Activated CD4-positive, alpha-beta T cell treated with anti-CD3 and anti-CD28 coated beads, Interleukin-2, amount 10 ng/mL, durations not matched to agents 7 days and 5 days (primary cell): ENCODE measurements at places on chromosomes 4 and X. TPM values are rescaled to one million over a fixed set of nuclear protein-coding genes. Genes with fewer than 3 reads are reported as not detected.

SLIT2 gene
- total RNA-seq: not detected

SLITRK4 gene
- not detected for total RNA-seq

- H3K27ac ChIP-seq: peak within 1 kb of the TSS; percentile 36
- H3K4me3 ChIP-seq: peak within 1 kb of the TSS; percentile 73
- H3K4me1 ChIP-seq: peaks cover 32% of the 10 kb centered on the region
- peaks cover 37% of the 10 kb centered on the region for H3K27me3 ChIP-seq
These were observed at the start of gene MAMLD1 for GRCh38 chrX:150362599-150363481. MAMLD1 (plus strand) TSS chrX:150363317; CDS start chrX:150445517, 82,200 bp downstream.

DNA sequence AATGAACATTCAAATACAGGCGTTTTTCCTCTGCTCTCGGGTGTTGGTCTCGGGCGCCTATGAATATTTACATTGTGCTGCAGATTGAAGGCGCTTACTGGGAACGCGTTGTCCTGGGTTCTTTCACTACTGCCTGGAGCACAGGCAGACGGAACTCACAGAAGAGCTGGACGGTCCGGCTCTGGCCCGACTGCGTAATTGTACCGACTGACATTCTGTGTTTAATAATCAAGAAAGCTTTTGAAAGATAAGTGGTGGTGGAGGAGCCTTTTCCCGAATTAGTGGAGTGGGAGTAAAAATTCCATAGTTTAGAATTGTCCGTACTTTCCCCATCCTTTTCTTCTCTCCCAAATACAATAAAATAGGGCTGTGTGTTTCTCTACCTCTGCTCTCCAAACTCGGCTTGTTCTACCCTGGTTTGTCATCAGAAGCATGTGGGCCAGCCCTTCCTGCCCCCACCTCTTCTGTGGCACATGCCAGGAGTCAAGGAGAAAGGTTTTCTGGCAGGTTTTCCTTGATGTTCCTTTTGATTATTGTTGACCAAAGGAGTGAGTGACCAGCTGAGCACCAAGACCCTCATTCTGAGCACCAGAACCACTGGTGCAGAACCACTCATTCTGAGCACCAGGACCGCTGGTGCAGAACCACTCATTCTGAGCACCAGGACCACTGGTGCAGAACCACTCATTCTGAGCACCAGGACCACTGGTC, 2.3 kb downstream of the FHDC1 start:
- DNase-seq: no peak
- peak overlapping the region; percentile 20 for H3K27ac ChIP-seq
- peak overlapping the region; percentile 69 for H3K4me3 ChIP-seq
- peaks cover 72% of the 10 kb centered on the region for H3K27me3 ChIP-seq
- H3K36me3 ChIP-seq: peaks cover 5% of the 10 kb centered on the region
- peaks cover 22% of the 10 kb centered on the region for H3K4me1 ChIP-seq
